Testis (tissue), 5 donors: ENCODE measurements at places on chromosomes 1 and 21. TPM values are rescaled to one million over a fixed set of nuclear protein-coding genes. Genes with fewer than 3 reads are reported as not detected.

- no peak overlapping the region for H3K4me3 ChIP-seq
- DNase-seq = no peak
- no peaks in the 10 kb centered on the region for H3K4me1 ChIP-seq
- no peaks in the 10 kb centered on the region for H3K27me3 ChIP-seq
- no peaks in the 10 kb centered on the region for H3K36me3 ChIP-seq
- no peak overlapping the region for H3K27ac ChIP-seq
Measured at GRCh38 chr1:209526137-209526536, 57.4 kb upstream of the CAMK1G start.

DNA sequence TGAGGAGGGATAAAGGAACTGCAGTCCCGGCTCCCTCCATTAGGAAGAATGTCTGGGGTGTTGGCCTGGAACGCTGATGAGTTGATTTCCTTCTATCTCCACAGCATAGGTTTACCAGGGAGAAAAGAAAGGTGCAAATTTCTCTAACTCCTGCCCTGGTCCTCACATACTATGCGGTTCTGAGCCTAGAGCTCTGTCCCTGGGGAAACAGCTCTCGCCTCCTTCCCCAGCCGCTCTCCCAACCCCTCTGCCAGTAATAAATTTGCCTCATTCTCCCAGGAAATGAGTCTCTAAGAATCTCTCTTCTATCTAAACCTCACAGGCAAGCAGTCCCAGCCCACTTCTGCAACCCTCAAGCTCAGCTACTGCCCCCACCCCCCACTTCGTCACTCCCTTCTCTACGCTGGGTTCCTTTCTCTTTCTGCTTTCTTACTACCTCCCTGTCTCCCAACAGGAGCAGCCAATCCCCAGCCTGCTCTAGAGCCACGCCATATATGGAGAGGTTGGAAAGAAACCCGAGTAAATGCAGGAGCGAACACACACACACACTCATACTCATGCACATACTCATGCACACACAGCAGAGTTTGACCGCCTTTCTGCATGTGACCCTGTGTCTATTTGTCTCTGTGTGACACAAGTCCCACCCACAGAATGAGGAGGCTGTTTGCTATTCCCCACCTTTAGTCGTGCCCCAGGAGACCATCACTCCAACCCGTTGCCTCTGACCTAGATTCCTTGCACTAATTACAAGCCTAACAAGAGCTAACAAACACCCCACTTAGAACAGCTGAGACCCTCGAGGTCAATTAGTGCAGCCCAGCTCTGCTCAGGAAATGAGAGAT is 13.4 kb downstream of the PLEKHO1 start:
- peak overlapping the region; percentile 67 for H3K27ac ChIP-seq
- H3K4me1 ChIP-seq = peaks cover 18% of the 10 kb centered on the region
- DNase-seq = peak; percentile 85
- H3K27me3 ChIP-seq = no peaks in the 10 kb centered on the region
- no peaks in the 10 kb centered on the region for H3K36me3 ChIP-seq
- H3K4me3 ChIP-seq = no peak overlapping the region

DNA sequence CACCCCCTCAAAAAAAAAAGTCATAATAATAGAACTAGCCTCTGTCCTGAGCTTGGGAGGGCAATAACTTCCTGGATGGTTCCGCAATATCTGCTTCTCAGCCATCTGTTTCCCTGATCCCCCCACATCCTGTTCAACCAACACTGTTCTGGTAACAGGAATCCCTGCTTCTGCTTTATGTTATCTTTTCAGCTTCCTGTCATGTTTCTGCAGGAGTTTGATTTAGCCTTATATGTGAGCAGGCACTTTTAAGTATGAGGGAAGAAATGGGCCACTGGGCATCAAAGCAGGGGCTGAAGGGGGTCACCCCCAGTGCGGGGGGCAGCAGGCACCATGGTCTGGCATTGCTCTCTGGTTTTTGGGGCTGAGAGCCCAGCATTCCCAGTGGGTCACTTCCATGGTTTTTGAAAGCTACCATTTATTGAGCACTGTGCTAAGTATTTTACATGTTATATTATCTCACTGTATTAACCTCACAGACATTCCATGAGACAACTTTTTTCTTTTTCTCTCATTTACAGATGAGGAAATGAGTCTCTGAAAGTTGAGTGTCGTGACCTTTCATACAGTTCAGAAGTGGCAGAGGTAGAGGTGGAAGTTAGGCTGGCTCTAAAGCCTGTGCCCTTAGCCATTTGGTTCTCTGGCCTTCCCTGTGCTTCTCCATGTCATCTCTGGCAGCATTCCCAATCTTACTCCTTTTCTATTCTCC is 61.9 kb downstream of the DNTTIP2 start:
- H3K27ac ChIP-seq = no peak overlapping the region
- DNase-seq = no peak
- H3K4me1 ChIP-seq = peaks cover 11% of the 10 kb centered on the region
- H3K4me3 ChIP-seq = no peak overlapping the region

GRCh38 chr1:111392460-111392945 is 35.0 kb downstream of the OVGP1 start:
- H3K27ac ChIP-seq = no peak overlapping the region
- DNase-seq = no peak
- no peak overlapping the region for H3K4me3 ChIP-seq
- H3K27me3 ChIP-seq = no peaks in the 10 kb centered on the region
- no peaks in the 10 kb centered on the region for H3K4me1 ChIP-seq

- H3K36me3 ChIP-seq = no peaks in the 10 kb centered on the region
- peak; percentile 34 for DNase-seq
- H3K27ac ChIP-seq = no peak overlapping the region
Measured at GRCh38 chr1:202237052-202237451, 43.5 kb downstream of the LGR6 start.

DNA sequence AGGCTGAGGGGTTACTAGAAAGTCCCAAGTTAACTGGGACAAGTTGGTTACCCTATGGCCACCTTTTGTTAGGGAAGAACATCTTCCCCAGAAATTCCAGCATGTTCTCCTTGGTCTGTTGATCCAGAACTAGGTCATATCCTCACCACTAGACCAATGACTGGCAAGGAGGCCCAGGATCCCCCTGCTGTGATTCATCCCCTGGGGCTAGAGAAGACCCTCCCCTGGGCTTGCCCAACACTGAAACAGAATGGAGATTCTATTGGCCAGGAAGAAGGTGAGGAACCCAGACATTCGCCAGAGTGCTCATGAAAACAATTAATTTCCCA is 90.1 kb upstream of the SIM2 start:
- no peaks in the 10 kb centered on the region for H3K4me1 ChIP-seq
- no peak for DNase-seq
- no peaks in the 10 kb centered on the region for H3K27me3 ChIP-seq
- no peak overlapping the region for H3K27ac ChIP-seq
- no peak overlapping the region for H3K4me3 ChIP-seq

Gene NCMAP
- 1.1 TPM for total RNA-seq

GRCh38 chr1:155970531-155971167 is 7.7 kb downstream of the ARHGEF2 start:
- no peak overlapping the region for H3K27ac ChIP-seq
- peaks cover 19% of the 10 kb centered on the region for H3K4me1 ChIP-seq
- DNase-seq = peak; percentile 48
- H3K4me3 ChIP-seq = no peak overlapping the region
- no peaks in the 10 kb centered on the region for H3K36me3 ChIP-seq

DNA sequence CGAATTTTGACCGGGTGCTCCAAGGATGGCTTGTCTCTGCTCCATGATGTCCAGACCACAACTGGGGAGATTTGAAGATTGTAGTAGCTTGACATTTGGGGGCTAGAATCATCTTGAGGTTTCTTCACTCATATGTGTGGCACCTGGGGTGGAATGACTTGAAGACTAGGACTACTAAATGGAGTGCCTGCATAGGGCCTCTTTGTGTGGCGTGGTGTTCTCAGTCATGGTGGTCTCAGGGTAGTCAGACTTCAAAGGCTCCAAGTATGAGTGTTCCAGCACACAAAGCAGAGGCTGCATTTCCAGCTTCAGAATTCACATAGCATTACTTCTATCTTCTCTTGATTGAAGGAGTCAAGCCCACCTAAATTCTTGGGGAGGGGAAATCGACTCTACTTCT is 16.8 kb downstream of the ATF6 start:
- H3K27ac ChIP-seq = no peak overlapping the region
- no peaks in the 10 kb centered on the region for H3K27me3 ChIP-seq
- H3K4me3 ChIP-seq = no peak overlapping the region
- no peaks in the 10 kb centered on the region for H3K4me1 ChIP-seq

Gene CAPN8
- total RNA-seq = 1.4 TPM

GRCh38 chr1:3545363-3546047 is 65.8 kb downstream of the MEGF6 start:
- no peaks in the 10 kb centered on the region for H3K36me3 ChIP-seq
- no peaks in the 10 kb centered on the region for H3K27me3 ChIP-seq
- H3K4me3 ChIP-seq = no peak overlapping the region
- peaks cover 40% of the 10 kb centered on the region for H3K4me1 ChIP-seq

Gene ADAMTS1
- total RNA-seq = 33.7 TPM
